ENCODE measurements at places on chromosomes 1 and 21.
A peak's percentile ranks its signal among the peaks of the same experiment; 100 is the strongest.

GRCh38 chr1:40395190-40396175 lies 22.0 kb downstream of the SMAP2 start:
- no peak for DNase-seq

GRCh38 chr1:233673947-233674431 lies 60.1 kb downstream of the KCNK1 start:
- DNase-seq, result no peak

- no peak for DNase-seq
Observed at GRCh38 chr1:45864167-45865106, 61.0 kb downstream of the MAST2 start.

GRCh38 chr1:71154429-71154828 lies 73.6 kb upstream of the ZRANB2 start:
- DNase-seq, result no peak

- DNase-seq, result no peak
Observed at GRCh38 chr21:42236014-42236413, 17.1 kb downstream of the ABCG1 start.

DNA sequence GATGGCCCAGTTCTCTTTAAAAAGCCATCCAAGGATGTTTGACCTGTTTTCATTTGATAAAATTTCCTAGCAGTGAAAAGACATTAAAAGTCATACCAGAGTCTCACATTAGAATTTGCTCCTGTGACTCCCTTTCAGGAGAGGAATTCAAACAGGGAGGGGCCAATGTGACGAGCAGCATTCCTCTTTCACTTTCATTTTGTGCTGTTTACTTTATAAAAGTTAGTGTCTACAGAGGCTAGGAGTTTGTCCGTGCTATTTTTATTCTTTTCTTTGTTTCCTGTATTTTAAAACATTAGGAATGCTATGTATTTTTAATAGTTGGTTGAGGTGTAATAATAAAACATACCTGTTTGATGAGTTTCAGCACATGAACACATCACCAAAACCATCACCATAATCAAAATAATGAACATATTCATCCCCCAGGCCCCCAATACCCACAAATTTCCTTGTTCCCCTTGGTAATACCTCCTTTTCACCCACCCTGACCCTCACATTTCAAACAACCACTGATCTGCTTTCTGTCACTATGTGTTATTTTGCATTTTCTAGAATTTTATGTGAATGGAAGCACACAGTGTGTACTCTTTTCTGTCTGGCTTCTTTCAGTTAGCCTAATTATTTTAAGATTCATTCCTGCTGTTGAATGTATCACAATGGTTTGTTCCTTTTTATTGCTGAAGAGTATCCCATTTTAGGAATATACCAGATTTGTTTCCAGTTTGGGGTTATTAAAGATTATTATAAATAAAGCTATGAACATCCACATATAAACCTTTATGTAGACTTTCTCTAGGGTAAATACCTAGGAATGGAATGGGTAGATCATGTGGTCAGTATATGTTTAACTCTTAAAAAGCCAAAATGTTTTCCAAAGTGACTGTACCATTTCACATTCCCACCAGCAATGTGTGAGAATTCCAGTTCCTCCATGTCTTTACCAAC lies 129.5 kb downstream of the TENT5C start:
- peak; percentile 76 for DNase-seq

Data from GM03348 (cell line).